ENCODE measurements at places on chromosomes 16 and 17.

- DNase-seq, result no peak
Measured at GRCh38 chr17:82869536-82869935, 29.7 kb upstream of the ZNF750 start.

GRCh38 chr17:30000755-30001257 lies 59.4 kb downstream of the EFCAB5 start:
- DNase-seq, result no peak

DNA sequence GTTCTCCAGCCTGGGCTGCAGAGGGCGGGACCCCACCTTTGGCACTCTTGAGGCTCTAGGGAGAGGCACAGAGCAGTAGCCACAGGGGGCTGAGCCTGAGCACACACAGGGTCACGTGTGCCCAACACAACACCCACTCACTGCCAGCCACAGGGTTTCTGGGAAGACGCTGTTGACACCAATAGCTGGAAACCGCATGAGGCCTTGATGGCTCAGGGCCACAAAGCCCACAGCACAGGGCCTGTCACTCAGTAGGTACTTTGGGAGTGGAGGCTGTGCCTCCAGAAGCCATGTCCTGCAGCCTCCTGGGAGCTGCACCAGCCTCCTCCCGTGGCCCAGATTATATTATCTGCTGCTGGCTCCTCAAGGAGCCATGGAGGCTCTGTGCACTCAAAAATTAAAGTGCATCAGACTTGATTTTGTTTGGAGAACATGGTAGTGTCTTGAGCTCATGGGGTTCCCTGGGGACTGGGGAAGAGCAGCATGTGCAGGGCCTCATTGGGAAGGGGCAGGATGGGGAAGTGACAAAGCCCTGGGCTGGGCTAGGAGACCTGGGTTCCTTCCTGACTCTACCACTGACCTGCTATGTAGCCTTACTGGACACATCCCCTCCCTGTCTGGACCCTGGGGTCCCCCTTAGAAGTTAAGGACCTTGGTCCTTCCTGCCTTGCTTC lies 12.5 kb upstream of the SREBF1 start:
- peak; percentile 92 for DNase-seq

DNA sequence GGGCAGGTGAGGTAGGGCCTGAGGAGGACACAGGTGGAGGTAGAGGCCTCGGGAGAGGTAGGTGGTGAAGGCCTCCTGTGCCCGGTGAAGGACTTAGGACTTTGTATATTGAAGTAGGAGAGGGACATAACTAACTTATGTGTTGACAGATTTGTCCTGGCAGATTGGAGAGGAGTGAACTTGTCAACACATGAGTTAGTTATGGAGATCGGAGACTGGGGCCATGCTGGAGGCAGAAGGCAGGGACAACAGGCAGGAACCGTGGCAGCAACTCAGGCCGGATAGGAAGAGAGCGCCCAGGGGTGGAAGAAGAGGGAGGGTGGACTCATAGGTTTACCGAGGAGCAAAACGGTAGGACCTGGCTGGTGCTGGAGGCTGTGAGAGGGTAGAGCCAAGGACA lies 18.4 kb downstream of the GLP2R start:
- DNase-seq, result no peak

DNA sequence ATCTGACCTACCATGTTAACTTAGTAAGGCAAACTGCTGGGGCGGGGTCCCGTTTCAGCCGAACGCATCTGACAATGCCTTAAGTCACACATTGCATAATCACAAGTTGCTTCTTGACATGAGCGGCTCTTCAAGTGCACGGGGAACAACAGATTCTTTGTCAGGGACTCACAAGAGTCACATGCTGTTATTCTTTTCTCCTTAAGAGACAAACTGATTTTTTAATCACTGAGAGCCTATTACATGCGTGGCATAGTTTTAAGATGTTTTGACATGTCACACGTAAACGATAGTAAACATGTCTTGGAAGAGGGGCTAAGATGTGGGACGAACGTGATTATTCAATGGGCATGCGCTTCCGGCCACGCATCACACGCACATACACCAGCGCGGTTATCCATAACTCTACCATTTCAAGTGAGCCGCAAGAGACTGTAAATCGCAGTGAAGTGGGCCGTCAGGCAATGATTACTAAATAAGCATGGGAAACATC lies 63.4 kb downstream of the ADCY9 start:
- DNase-seq, result no peak

- DNase-seq, result no peak
Measured at GRCh38 chr17:73394512-73395450, 83.0 kb upstream of the CDC42EP4 start.

DNA sequence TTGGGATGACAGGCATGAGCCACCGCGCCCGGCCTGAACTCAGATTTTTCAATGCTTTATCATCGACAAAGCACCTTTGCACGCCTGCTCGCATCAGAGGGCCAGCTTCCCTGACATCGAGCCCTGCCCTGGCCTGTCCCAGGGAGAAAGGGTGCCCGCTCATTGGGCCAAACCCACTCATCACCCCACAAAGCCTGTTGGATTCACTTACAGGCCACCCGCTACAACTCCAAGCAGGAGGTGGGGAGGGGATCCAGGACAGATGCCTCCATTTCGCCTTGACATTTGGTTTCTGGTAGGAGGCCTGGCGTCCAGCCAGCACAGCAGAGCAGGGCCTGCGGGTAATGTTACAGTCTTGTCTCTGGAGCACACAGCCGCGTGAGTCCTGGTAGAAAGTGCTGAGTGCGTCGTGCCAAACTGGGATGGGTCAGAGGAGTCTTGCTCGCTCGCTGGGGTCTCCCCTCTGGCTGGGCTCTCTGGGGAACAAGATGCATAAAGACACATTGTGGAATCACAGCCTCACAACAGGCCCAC lies 19.8 kb downstream of the SMTNL2 start:
- no peak for DNase-seq

GRCh38 chr17:80816241-80817103 lies 175.2 kb upstream of the CHMP6 start:
- DNase-seq, result no peak

GRCh38 chr17:19673623-19674022 lies 25.1 kb downstream of the ALDH3A2 start:
- DNase-seq, result no peak

DNA sequence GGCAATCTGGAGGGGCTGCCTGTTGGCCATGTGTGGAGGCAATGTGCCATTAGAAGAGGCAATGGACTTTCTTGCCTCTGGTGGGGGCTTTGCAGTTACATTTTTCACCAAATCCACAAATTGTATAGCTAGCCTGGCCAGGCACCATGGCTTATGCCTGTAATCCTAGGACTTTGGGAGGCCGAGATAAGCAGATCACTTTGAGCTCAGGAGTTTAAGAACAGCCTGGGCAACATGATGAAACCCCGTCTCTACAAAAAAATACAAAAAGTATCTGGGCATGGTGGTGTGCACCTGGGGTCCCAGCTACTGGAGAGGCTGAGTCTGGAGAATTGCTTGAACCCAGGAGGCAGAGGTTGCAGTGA lies 2.7 kb upstream of the RNF112 start:
- no peak for DNase-seq

GRCh38 chr16:11423315-11424117 lies 78.3 kb downstream of the RMI2 start:
- DNase-seq, result no peak

DNA sequence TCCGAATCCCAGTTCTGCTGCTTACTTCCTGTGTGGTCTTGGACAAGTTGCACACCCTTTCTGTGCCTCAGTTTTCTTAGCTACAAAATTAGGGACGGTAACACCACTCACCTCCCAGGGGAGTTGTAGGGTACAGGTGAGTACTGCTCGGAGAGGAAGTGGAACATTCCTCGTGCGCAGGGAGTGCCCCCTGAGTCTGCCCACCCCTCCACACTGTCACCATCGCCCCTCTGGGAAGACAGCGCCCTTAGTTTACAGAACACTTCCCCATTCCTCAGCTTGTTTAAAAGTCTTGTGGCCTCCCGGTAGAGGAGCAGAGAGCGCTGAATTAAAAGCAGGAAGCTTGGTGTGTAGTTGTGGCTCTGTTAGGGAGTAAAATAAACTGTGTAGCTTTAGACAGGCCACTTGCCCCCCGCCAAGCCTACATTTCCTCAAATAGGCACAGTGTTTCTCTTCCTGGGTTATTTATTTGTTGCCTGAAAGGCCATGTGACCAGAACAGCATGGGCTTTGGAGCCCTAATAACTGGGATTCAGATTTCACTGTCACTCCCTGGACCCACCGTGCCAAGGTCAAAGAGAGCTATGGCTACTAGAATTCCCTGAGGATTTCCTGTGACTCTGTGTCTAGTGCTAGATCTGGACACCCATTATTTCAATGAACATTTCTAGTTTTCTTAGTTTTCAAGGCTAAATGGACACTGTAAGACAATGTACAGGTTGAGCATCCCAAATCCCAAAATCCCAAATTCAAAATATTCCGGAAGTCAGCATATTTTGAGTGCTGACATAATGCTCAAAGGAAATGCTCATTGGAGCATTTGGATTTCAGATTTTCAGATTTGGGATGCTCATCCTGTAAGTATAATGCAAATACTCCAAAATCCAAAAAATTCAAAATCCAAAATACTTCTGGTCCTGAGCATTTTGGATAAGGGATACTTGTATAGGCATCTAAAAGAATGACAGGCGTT lies 372.5 kb downstream of the SNX29 start:
- no peak for DNase-seq

DNA sequence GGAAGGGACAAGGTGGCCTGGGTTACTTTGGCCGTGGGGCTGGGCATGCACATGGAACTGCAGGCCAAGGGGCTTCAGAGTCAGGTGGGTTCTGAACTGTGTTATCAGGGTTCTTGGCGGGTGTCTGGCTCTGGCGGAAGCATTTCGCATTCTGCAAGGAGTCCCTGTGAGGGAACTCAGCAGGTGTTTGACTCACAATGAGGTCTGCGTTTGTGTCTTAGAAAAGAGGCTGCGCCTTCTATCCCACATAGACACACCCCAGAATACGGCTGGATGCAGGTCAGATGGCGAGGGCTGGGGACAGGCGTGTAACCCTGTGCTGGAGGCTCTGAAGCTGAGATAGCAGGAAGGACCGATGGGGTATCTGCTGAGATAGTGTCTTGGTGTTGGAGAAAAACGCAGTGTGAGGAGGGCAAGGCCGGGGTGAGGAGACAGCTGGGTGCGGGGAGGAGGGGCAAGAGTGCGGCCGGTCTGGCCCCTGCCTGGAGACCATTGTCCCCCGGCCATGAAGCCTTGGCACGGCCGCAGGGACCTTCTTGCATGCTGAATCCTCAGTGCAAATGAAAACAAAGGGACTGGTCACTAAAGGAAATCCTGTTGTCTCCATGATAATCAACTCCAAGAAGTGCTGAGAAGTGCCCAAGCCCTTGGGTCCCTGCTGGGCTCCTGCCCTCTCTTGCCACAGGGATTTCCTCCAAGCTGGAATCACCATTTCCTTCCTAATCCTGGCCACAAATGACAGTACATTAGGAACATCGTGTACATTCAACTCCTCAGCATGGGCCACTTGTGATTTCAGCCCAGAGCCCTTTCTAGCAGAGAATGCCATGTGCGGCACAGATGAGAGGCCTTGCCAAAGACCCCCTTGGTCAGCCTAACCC lies 22.8 kb upstream of the MTSS2 start:
- no peak for DNase-seq

GRCh38 chr16:79571065-79571902 lies 29.3 kb downstream of the MAF start:
- DNase-seq, result no peak

DNA sequence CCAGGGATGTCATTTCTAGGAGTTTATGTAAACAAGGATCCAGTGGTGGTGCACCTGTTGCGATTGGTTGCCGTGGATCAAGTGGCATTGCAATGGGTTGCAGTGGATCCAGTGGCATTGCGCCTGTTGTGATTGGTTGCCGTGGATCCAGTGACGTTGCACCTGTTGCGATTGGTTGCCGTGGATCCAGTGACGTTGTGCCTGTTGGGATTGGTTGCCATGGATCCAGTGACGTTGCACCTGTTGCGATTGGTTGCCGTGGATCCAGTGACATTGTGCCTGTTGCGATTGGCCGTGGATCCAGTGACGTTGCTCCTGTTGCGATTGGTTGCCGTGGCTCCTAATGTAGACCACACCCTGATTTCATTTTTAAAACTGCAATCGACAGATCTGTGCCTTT lies 56.2 kb upstream of the CRISPLD2 start:
- DNase-seq, result no peak

DNA sequence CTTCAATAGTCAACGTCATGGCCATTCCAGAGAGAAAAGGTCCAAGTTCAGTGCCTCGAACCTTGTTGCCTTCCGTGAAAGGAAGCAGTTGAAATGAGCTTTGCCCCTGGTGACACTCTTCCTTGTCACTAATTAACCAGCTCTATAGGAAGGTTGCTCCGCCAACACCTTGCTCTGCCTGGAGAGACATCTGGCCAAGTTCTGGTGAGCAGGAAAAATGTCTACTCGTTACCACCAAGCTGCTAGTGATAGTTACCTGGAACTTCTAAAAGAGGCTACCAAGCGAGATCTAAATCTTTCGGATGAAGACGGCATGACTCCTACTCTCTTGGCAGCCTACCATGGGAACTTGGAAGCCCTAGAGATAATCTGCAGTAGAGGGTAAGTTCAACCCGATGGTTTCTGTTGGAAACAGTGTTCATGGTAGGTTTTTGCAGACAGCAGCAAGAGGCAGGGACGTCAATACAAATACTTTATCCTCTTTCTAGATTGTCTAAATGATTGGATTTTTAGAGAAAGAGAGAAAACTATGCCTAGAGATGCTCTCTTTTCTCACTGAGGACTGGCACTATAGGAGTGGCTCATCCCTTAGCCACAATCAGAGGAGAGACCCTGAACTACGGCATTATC lies at the start of gene ANKS4B:
TSS of gene ANKS4B (plus strand) at position 179 of the 630 bp plus-strand sequence. CDS start at position 218, 39 bp downstream.
- DNase-seq, result no peak

GRCh38 chr16:84854759-84855158 lies 35.0 kb downstream of the CRISPLD2 start:
- DNase-seq, result no peak

DNA sequence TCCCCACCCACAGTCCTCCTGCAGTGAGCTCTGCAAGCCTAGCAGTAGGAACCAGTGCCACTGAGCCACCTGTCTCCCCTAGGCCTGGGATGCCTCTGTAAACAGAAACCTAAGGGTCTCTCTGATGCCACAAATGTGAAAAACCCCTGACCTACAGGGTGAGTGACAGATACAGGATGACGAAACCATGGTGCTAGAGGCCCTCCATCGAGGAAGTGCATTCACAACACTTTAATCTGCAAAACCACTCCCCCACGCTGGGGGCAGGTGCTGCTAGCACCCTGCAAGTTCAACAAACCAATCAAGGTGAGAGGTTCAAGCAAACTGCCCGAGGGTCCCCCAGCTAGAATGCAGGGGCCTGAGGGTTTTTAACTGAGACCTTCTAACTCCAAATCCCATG lies 59.5 kb downstream of the CDYL2 start:
- DNase-seq, result no peak

GRCh38 chr16:20359997-20360396 lies 7.5 kb upstream of the UMOD start:
- DNase-seq, result no peak

GRCh38 chr16:1196494-1196893 lies 28.6 kb downstream of the TPSG1 start:
- no peak for DNase-seq

- DNase-seq, result no peak
Measured at GRCh38 chr17:77256710-77257109, 115.9 kb downstream of the SEC14L1 start.

GRCh38 chr17:42518046-42518754 lies 17.8 kb upstream of the NAGLU start:
- no peak for DNase-seq

GRCh38 chr16:60763869-60764268 lies 1272.4 kb downstream of the CDH8 start:
- DNase-seq, result no peak

GRCh38 chr17:8889458-8890210 lies 22.2 kb upstream of the PIK3R6 start:
- DNase-seq, result no peak

GRCh38 chr17:8116776-8117175 lies 1.5 kb downstream of the ALOXE3 start:
- DNase-seq, result no peak
